ENCODE measurements at places on chromosomes 11 and 22. TPM values are rescaled to one million over a fixed set of nuclear protein-coding genes. Genes with fewer than 3 reads are reported as not detected.

The INS gene
- polyA plus RNA-seq, result not detected

- no peak for DNase-seq
Measured at GRCh38 chr11:91261513-91261912, 963.1 kb upstream of the FAT3 start.

The INPP5J gene
- 1.8 TPM for polyA plus RNA-seq

The C11orf86 gene
- 59.6 TPM for polyA plus RNA-seq

DNA sequence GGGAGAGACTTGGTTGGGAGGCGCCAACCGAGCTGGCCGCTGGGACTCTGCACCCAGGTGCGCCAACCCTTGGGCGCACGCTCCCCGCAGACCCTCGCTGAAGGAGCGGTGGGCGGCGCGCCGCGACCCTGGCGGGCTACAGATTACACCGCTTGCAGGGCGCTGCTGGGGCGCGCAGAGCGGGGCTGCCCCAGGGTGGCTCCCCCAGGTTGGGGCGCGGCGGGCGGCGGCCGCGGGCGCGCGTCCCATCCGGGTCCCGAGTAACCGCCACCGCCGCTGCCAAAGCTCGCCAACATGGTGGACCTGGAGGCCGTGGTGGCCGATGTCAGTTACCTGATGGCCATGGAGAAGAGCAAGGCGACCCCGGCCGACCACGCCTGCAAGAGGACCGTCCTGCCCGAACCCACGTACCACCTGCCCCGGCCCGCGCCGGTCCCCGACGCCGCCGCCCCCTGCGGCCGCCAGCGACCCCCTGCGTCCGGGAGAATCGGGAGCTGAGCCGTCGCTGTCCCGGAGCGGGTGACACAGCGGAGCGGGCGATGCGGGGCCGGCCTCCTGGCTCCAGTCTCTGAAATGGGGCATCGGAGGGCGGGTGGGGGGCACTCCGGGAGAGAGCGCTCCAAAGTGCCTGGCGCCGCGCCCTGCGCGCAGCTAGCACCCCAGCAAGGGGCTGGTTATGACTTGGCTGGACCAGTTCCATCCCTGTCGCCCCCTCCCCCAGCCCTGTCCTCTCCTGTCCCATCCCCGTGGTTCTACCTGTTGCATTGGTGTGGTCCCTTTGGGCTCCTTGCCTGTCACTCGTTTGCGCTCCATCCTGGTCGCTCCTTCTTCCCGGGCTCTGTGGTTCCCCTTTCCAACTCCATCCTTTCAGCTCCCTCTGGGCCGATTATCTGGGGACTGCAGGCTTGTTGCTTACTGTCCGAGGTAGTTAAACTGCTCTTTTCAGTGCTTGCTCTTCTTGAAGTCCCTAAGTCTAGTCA lies 143.3 kb upstream of the GRK3 start:
- DNase-seq, result no peak

DNA sequence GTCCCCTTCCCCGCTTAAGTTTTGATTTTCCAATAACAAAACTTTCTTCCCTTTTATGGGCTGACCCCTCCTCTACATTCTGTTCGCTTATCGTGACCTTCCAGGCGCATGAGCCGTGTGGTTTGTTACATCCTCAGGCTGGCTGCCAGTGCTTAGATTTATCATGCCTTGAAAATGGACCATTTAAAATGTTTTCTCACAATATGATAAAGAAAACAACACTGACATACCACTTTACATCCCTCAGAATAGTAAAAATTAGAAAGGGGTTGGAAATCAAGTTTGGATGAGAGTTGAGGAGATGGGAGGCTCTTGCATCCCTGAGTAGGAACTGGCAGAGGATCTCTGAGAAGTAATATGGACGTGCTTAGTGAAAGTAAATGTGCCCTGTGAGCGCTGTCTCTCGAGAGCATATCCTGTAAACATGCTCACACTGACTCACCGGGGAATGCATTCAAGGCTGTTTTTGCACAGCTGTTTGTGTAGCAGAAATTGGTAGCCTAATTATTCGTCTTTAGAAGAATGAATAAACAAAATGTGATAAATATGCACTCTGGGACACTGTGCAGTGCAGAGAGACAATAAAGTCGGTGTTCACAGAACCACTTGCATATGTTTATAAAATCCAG lies 17.1 kb upstream of the TOLLIP start:
- DNase-seq, result no peak

- DNase-seq, result no peak
Measured at GRCh38 chr11:106304274-106304673, 226.8 kb downstream of the AASDHPPT start.

The SCARF2 gene
- 0.47 TPM for polyA plus RNA-seq

GRCh38 chr11:67274768-67275605 lies 8.7 kb downstream of the GRK2 start:
- no peak for DNase-seq

The TSPAN32 gene
- polyA plus RNA-seq, result not detected

The KRTAP5-2 gene
- polyA plus RNA-seq, result not detected

The PGA5 gene
- polyA plus RNA-seq, result not detected

The PGR gene
- polyA plus RNA-seq, result not detected

DNA sequence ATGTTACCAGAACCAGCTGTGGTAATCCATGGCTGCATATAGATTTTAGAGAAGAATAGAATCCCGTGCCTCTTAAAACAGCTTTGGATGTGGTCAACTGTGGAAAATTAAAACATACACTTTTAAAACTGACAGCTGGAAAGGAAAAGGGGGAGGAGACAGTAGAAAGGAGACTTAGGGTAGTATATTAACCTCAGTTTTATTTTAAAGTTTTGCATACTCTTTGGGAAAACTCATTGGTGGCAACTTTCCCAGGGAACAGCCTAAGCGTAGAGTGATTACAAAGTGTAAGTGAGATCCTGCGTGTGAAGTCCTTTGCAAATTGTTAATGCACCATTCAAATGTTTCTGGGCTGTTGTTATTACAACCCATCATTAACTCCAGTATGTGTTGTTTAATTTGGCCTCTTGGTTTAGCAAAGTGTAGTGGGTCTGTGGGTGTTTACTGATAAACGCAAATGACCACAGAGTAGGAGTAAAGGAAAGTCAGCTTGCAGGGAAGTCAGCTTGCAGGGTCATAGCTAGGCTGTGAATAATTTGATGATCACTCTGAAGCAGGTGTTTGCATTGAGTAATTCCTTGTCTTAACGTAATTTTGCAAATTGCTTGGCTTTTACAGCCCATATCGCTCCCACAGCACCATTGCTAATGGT lies 88.0 kb upstream of the DBX1 start:
- no peak for DNase-seq

DNA sequence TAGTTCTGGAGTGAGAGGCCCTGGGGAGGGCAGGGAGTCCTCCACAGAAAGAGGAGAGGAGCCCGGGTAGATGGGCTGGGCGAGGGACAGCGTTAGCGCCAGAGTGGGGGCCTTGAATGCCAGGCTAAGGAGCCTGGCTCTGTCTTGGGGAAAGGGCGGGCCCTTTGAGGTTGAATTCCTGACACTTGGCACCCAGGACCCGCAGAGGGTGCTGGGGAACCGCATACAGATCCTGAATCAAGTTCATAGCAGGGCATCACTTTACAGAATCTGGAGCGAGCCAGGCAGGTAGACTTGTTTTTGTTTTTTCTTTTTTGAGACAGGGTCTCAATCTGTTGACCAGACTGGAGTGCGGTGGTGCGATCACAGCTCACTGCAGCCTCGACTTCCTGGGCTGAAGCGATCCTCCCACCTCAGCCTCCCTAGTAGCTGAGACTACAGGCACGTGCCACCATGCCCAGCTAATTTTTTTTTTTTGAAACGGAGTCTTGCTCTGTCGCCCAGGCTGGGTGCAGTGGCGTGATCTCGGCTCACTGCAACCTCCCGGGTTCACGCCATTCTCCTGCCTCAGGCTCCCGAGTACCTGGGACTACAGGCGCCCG lies 6.1 kb downstream of the CARNS1 start:
- DNase-seq, result no peak
